ENCODE measurements at places on chromosomes 6 and 20. TPM values are rescaled to one million over a fixed set of nuclear protein-coding genes. Genes with fewer than 3 reads are reported as not detected.
A peak's percentile ranks its signal among the peaks of the same experiment; 100 is the strongest.

GRCh38 chr20:57991211-57991881, 237.1 kb downstream of the ANKRD60 start:
- no peaks in the 10 kb centered on the region for H3K4me1 ChIP-seq
- no peak overlapping the region for H3K27ac ChIP-seq
- no peaks in the 10 kb centered on the region for H3K36me3 ChIP-seq
- no peak overlapping the region for H3K4me3 ChIP-seq
- H3K27me3 ChIP-seq: peaks cover 4% of the 10 kb centered on the region

The DDO gene
- total RNA-seq: not detected

DNA sequence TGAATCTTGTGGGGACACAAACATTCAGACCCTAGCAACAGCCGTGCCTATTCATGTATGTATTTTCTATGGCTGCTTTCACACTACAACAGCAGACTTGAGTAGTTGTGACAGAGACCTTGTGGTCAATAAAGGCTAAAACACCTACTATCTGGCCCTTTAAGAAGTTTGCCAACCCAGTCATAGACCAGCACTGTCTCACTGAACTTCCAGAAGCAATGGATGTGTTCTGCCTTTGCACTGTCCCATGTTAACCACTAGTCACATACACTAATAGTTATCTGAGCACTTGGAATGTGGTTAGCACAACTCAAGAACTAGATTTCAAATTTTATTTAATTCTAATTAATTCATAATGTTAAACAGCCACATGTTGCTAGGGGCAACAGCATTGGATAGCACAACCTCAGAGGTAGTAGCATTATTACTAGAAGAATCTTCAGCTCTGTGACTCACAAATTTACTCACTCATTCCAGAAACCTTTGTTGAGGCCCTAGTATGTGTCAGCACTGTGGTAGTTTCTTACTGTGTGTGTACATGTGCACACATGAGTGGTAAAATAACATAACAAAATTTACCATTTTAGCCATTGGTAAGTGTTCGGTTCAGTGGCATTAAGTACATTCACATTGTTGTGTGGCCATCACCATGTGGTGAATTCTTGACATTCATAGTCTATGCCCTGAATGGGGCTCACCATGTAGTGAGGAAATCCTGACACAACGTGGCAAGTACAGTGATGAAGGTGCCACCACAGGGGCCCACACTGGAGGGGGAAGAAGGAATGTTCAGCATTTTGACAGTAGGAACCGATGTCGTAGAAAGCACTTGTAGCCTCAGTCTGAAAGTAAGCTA, 107.3 kb downstream of the CEP57L1 start:
- H3K27me3 ChIP-seq: peaks cover 2% of the 10 kb centered on the region
- H3K4me3 ChIP-seq: no peak overlapping the region
- DNase-seq: no peak

- H3K4me3 ChIP-seq: peak overlapping the region; percentile 2
- peak; percentile 25 for DNase-seq
- no peak overlapping the region for H3K27ac ChIP-seq
- peaks cover 26% of the 10 kb centered on the region for H3K27me3 ChIP-seq
- H3K4me1 ChIP-seq: peaks cover 2% of the 10 kb centered on the region
Observed at GRCh38 chr6:44002593-44003344, 124.5 kb downstream of the MRPL14 start.

DNA sequence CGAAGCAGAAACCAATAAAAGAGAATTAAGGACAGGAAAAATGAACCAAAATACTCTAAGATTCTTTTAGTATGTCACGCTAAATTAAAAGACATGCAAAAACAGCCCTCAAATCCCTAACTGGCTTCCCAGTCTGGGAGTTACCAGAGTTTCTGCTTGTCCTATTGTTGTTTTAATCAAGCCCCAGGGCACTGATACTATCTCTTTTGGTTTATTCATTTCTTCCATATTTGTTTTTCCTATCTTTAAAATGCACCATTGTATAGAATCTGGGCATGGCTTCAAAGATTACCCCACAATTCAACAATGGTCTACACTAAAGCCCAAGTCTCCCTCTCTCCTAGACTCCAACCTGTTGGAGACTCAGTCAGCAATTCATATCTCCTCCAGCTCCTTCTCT, 169.1 kb downstream of the MYLK4 start:
- H3K4me1 ChIP-seq: peaks cover 28% of the 10 kb centered on the region
- H3K4me3 ChIP-seq: no peak overlapping the region
- no peaks in the 10 kb centered on the region for H3K27me3 ChIP-seq
- peak; percentile 28 for DNase-seq
- H3K27ac ChIP-seq: no peak overlapping the region

DNA sequence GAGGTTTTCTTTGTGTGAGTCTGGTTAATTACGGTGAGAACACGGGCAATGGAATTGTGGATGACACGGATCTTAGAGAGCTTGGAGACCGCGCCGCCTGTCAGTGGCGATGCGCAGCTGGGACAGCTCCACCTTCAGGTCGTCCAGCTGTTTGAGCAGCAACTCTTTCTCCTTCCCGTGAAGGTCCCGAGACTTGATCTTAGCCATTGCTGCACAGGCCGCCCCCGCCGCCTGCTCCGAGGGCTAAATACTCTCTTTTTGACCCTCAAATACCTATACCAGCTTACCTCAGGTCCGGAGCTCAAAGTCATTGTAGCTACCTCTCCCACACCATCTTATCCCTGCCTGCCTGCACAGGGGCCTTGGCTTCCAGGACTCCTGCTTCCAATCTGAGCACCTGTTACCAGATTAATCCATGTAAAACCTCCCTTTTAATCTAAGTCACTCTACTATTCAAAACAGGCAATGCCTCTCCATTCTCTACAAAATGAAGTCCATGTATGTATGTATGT, 100.2 kb downstream of the PREP start:
- H3K4me1 ChIP-seq: no peaks in the 10 kb centered on the region
- no peak overlapping the region for H3K27ac ChIP-seq
- H3K36me3 ChIP-seq: peaks cover 2% of the 10 kb centered on the region
- no peak for DNase-seq
- H3K27me3 ChIP-seq: no peaks in the 10 kb centered on the region

The RTN4IP1 gene
- 5.5 TPM for total RNA-seq

GRCh38 chr6:108442770-108443520, 117.8 kb upstream of the FOXO3 start:
- no peaks in the 10 kb centered on the region for H3K27me3 ChIP-seq
- no peaks in the 10 kb centered on the region for H3K36me3 ChIP-seq
- peaks cover 16% of the 10 kb centered on the region for H3K4me1 ChIP-seq
- no peak for DNase-seq

GRCh38 chr20:46875059-46875458, 19.6 kb upstream of the EYA2 start:
- H3K27me3 ChIP-seq: no peaks in the 10 kb centered on the region
- no peak overlapping the region for H3K27ac ChIP-seq
- no peak for DNase-seq
- no peaks in the 10 kb centered on the region for H3K36me3 ChIP-seq
- H3K4me1 ChIP-seq: no peaks in the 10 kb centered on the region

GRCh38 chr20:46240065-46240464, 68.2 kb downstream of the CDH22 start:
- no peaks in the 10 kb centered on the region for H3K36me3 ChIP-seq
- no peaks in the 10 kb centered on the region for H3K4me1 ChIP-seq
- H3K4me3 ChIP-seq: no peak overlapping the region
- H3K27me3 ChIP-seq: no peaks in the 10 kb centered on the region

GRCh38 chr6:69202768-69203167, 567.7 kb downstream of the ADGRB3 start:
- H3K27me3 ChIP-seq: no peaks in the 10 kb centered on the region
- no peak overlapping the region for H3K4me3 ChIP-seq
- H3K27ac ChIP-seq: no peak overlapping the region
- DNase-seq: no peak

- H3K27ac ChIP-seq: no peak overlapping the region
- no peaks in the 10 kb centered on the region for H3K36me3 ChIP-seq
- H3K4me1 ChIP-seq: no peaks in the 10 kb centered on the region
- no peak for DNase-seq
- H3K27me3 ChIP-seq: no peaks in the 10 kb centered on the region
Observed at GRCh38 chr6:62013719-62014118, 272.3 kb downstream of the KHDRBS2 start.

- no peaks in the 10 kb centered on the region for H3K27me3 ChIP-seq
- no peaks in the 10 kb centered on the region for H3K36me3 ChIP-seq
- H3K27ac ChIP-seq: no peak overlapping the region
- no peak for DNase-seq
- H3K4me1 ChIP-seq: no peaks in the 10 kb centered on the region
Observed at GRCh38 chr6:127462376-127462775, 3.2 kb upstream of the KIAA0408 start.

DNA sequence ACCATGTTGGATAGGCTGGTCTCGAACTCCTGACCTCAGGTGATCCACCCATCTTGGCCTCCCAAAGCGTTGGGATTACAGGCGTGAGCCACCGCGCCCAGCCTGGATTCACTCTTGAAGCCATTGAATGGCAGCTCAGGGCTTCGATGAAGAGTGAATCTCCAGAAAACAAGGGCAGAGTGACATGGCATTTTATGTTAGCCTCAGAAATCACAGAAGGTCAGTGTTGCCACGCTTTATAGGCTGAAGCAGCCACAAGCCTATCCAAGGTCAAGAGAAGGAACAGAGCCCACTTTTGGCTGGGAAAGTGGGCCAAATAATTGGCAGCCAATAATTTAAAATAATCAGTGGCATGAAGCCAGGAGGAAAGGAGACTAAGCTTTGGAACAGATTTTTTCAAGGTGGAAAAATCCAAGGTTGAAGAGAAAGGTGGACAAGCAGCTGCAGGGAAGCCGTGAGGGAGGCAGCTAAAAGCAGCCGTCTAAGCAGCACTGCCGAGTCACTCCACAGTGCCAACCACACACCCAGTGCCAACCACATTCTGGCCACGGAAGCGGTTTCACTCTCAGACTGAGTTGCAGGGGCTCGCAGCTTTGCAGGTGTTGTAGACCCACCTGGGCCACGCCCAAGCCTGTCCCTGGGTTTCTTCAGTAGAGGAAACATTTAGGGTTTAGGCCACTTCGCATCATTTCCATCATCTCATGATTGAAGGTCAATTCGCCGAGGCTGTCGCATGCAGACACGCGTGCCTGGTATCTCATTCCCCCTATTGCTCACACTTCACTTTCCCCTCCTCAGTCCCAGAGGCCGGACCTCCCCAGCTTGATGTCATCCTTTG, 17.4 kb upstream of the AVP start:
- no peaks in the 10 kb centered on the region for H3K27me3 ChIP-seq
- H3K4me3 ChIP-seq: no peak overlapping the region
- no peak overlapping the region for H3K27ac ChIP-seq
- no peaks in the 10 kb centered on the region for H3K4me1 ChIP-seq
- H3K36me3 ChIP-seq: no peaks in the 10 kb centered on the region

The TENT5A gene
- total RNA-seq: 2.4 TPM

DNA sequence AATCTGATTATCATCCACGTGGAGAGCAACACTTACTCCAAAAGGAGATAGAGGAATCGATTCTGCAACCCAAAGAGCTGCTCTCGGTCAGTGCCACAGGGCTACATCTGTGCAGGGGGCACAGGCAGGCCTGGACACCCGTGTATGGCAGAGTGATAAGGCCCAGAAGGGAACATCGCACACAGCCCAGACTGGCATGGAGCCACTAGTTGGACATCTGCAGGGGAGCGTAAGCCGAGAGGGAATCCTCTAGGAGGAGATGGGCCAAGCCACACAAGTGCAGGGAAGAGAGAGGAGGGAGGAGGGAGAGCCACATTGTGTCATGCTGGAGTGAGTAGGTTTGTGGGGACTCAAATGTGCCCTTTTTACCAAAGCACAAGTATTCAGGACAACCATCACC, 50.4 kb upstream of the ENTPD6 start:
- no peaks in the 10 kb centered on the region for H3K36me3 ChIP-seq
- H3K27me3 ChIP-seq: peaks cover 14% of the 10 kb centered on the region
- peaks cover 3% of the 10 kb centered on the region for H3K4me1 ChIP-seq
- H3K27ac ChIP-seq: no peak overlapping the region

GRCh38 chr6:1761477-1761877, 151.8 kb downstream of the FOXC1 start:
- no peaks in the 10 kb centered on the region for H3K36me3 ChIP-seq
- DNase-seq: no peak
- H3K27ac ChIP-seq: no peak overlapping the region
- peaks cover 14% of the 10 kb centered on the region for H3K4me1 ChIP-seq

- H3K4me1 ChIP-seq: no peaks in the 10 kb centered on the region
- H3K36me3 ChIP-seq: no peaks in the 10 kb centered on the region
- H3K27ac ChIP-seq: no peak overlapping the region
- H3K27me3 ChIP-seq: no peaks in the 10 kb centered on the region
Observed at GRCh38 chr6:151869787-151870186, 62.3 kb downstream of the ESR1 start.

The PRSS16 gene
- total RNA-seq: not detected

DNA sequence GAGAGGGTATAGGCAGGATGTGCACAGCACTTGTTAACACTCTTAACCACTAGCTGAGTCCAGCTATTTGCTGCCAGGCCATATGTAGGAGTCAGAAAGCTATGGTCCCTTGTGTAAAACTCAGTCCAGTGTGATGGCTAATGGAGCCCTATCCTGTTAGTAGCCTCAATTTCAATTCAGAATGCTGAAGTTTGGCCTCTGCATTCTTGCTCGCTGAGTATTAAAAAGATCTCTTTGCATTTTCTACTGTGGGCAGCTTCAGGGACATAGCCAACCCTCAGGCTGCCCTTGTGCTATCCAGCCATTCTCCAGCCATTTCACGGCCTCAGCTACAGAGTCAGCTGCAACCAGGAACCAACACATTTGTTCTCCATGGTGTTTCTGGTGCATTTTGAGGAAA, 92.5 kb downstream of the SPTLC3 start:
- peaks cover 3% of the 10 kb centered on the region for H3K27me3 ChIP-seq
- DNase-seq: no peak
- no peak overlapping the region for H3K27ac ChIP-seq
- H3K4me1 ChIP-seq: no peaks in the 10 kb centered on the region
- no peaks in the 10 kb centered on the region for H3K36me3 ChIP-seq

- peaks cover under 1% of the 10 kb centered on the region for H3K27me3 ChIP-seq
- no peaks in the 10 kb centered on the region for H3K36me3 ChIP-seq
- no peaks in the 10 kb centered on the region for H3K4me1 ChIP-seq
- no peak overlapping the region for H3K4me3 ChIP-seq
Observed at GRCh38 chr6:159085396-159085895, 40.7 kb upstream of the TAGAP start.

DNA sequence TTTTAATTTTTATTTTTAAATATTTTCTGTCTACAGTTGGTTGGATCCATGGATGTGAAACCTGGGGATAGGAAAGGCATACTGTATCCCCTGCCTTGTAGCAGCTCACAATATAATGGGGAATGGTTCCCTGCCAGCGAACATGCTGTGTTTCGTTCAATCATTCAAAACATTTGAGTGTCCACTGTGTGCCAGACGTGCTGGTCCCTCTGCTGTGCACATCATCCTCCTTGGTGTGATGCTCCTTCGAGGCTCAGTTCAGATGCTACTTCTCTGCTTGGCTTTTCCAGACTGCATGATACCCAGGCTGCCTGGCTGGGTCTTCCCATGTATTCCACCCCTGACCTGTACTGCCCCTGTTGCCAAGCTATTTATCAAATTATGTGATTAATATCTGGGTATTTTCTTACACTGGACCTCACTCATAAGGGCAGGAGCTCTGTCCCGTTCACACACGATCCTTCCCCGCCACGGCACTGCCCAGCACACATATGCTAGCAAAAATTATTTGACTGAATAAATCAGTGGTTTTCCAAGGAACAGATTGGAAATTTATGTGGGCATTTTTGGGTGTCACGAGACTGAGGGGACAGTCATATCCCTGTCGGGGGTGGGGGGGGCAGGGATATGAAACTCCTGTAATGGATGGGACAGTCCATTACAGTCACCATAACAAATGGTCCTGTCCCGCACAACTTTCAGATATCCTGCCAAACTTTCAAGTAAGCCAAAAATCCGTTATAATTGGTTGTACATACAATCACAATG, 4.9 kb downstream of the SDCBP2 start:
- H3K27me3 ChIP-seq: no peaks in the 10 kb centered on the region
- H3K4me3 ChIP-seq: no peak overlapping the region
- no peaks in the 10 kb centered on the region for H3K36me3 ChIP-seq
- peaks cover 64% of the 10 kb centered on the region for H3K4me1 ChIP-seq
- DNase-seq: peak; percentile 40

The HLA-DOB gene
- total RNA-seq: 0.46 TPM

Measured in endothelial cell of umbilical vein (primary cell).